ENCODE measurements at places on chromosomes 2 and 18. TPM values are rescaled to one million over a fixed set of nuclear protein-coding genes. Genes with fewer than 3 reads are reported as not detected.
A peak's percentile ranks its signal among the peaks of the same experiment; 100 is the strongest.

MPHOSPH10 gene
- 17.2 TPM for total RNA-seq

CNGA3 gene
- not detected for total RNA-seq

KRTCAP3 gene
- not detected for total RNA-seq

NGEF gene
- total RNA-seq: 3.6 TPM

EMILIN2 gene
- 22.6 TPM for total RNA-seq

SCYGR2 gene
- not detected for total RNA-seq

FASTKD2 gene
- 32.6 TPM for total RNA-seq

C2orf80 gene
- total RNA-seq: not detected

DNA sequence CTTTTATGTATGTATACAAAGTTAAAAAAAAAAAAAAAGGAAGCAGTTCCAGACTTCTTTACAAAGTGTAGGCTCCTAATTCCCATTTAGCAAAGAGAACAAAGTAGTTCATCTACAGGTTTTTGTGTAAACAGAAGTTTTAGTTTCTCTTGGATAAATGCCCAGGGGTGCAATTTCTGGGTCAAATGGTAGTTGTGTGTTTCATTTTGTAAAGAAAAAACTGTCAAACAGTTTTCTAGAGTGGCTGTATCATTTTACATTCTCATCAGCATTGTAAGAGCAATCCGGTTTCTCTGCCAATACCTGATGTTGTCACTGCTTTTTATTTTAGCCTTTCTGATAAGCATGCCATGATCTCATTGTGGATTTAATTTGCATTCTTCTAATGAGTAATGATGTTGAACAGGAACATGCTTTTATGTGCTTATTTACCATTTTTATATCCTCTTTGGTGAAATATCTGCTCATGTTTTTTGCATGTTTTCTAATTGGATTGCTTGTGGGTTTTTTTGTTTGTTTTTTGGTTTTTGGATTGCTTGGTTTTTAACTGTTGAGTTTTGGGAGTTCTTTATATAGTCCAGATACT, 16.6 kb upstream of the PSME4 start:
- DNase-seq: no peak
- H3K36me3 ChIP-seq: no peaks in the 10 kb centered on the region
- no peaks in the 10 kb centered on the region for H3K27me3 ChIP-seq
- peaks cover 22% of the 10 kb centered on the region for H3K4me1 ChIP-seq

GRCh38 chr2:190535586-190535985, 1.1 kb upstream of the NEMP2 start:
- H3K4me1 ChIP-seq: peaks cover 28% of the 10 kb centered on the region
- no peaks in the 10 kb centered on the region for H3K36me3 ChIP-seq
- H3K4me3 ChIP-seq: peak overlapping the region; percentile 76

DNA sequence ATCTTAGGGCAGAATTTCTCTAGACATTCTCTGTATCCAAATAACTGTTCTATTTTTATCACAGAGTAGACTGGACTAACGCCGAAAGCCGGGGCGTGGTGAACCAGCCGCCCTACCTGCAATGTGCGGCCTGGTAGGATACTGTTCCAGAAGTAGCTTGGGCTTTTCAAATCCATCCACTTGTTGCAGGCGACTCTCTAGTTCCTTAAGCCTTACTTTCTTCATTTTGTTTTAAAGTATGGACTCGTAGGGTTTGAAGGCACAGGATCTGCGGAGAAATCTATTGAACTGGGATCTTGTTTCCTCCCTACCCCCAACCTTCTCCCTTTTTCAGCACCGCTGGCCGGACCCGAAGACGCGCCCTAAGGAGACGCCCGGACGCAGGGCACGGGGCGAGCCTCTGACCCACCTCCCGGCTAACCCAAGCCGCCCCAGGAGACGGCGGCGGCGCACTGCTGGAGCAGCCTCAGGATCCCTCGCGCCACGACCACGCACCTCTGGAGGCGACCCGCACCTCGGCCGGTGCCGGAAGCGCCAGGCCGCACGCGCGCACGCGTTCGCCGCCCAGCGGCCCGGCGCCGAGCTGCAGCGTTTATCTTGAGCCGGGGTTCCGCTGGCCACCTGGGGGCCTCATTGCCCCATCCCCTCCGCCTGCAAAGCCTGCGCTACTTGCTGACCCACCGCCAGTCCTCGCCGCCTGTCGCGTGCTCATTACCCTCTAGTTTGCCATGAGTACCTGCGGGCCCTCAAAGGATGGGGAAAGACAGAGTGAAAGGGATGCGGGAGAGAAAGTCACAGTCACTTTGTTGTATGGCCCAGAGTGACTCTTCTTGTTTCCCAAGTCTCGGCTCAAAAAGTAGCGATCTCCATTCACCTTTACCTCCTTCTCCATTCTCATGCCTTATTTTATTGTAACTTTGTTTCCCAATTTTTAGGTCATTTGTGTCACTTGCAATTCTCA, at the start of gene METTL5:
Gene METTL5, minus strand, starts transcription at position 533 of the 961 bp plus-strand sequence. Its CDS starts 308 bp downstream, at position 225.
- DNase-seq: peak; percentile 15
- H3K27ac ChIP-seq: peak within 1 kb of the TSS; percentile 82
- H3K36me3 ChIP-seq: no peaks in the 10 kb centered on the region
- H3K27me3 ChIP-seq: no peaks in the 10 kb centered on the region

DNA sequence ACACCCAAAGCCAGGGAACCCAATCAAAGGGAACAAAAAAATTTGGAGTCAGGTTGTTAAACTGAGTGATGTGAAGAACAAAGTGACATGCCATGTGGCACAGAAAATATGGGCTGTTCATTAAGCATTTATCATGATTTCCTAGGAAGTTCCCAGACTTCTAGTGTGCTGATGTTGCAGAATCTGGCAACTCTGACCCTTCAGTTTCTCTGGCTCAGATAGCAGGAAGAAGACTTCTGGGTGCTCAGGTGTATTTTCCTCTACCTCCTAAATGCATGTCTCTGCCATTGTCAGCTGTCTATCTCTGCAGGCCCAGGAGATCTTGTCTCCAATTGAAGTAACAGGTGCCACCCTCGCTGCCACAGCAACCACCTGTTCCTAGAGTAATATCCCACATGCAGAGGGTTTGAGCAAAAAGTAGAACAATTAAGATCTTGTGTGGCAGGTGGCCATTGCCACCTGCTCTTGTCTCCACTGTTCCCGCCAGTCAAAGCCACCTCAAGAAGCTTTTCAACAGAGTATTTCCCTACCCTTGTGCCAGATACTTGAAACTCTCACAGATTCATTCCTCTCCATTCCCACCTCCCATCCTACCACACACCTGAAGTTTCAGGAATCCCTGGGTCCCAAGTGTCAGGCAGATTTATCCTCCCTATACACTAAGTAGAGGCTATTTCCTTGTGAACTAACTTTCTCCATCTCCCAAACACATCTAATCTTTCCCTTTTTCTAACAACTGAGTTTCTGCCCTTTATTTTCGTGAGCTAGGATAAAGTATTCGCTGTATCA, 533.7 kb upstream of the CHAC2 start:
- no peak overlapping the region for H3K4me3 ChIP-seq
- H3K27me3 ChIP-seq: no peaks in the 10 kb centered on the region
- H3K27ac ChIP-seq: no peak overlapping the region

- peaks cover 20% of the 10 kb centered on the region for H3K4me1 ChIP-seq
- peak overlapping the region; percentile 44 for H3K27ac ChIP-seq
- no peak overlapping the region for H3K4me3 ChIP-seq
- H3K27me3 ChIP-seq: no peaks in the 10 kb centered on the region
- H3K36me3 ChIP-seq: no peaks in the 10 kb centered on the region
Observed at GRCh38 chr2:129301431-129301913, 678.0 kb upstream of the RAB6C start.

- no peaks in the 10 kb centered on the region for H3K27me3 ChIP-seq
- H3K27ac ChIP-seq: no peak overlapping the region
- no peaks in the 10 kb centered on the region for H3K4me1 ChIP-seq
- H3K36me3 ChIP-seq: no peaks in the 10 kb centered on the region
Observed at GRCh38 chr18:60698901-60699300, 326.3 kb upstream of the MC4R start.

GRCh38 chr2:237573721-237574415, 7.5 kb downstream of the PRLH start:
- H3K27me3 ChIP-seq: no peaks in the 10 kb centered on the region
- no peak for DNase-seq
- H3K4me3 ChIP-seq: no peak overlapping the region
- H3K36me3 ChIP-seq: no peaks in the 10 kb centered on the region

GRCh38 chr18:23583071-23583865, 3.0 kb downstream of the NPC1 start:
- DNase-seq: no peak
- H3K27ac ChIP-seq: no peak overlapping the region
- no peaks in the 10 kb centered on the region for H3K27me3 ChIP-seq
- H3K4me1 ChIP-seq: peaks cover 24% of the 10 kb centered on the region
- no peaks in the 10 kb centered on the region for H3K36me3 ChIP-seq
- no peak overlapping the region for H3K4me3 ChIP-seq

DNA sequence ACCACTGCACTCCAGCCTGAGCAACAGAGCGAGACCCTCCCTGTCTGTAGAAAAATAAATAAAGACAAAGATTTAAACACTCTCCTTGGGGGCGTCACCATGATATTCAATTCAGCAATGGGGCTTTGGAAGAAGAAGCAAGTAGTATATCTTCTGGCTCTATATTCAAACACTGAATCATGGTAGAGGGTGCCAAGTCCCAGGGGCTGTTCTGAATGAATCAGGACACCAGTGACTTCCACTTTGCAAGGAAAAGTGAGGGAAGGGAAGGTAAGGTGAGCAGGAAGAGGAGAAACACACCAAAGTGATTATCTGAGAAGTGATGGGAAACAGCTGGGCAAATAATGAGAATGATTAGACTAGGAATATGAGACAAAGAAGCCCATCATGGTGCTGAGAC, 80.5 kb downstream of the AAK1 start:
- no peaks in the 10 kb centered on the region for H3K36me3 ChIP-seq
- H3K4me3 ChIP-seq: no peak overlapping the region
- peaks cover 5% of the 10 kb centered on the region for H3K4me1 ChIP-seq

GRCh38 chr2:88074854-88075292, 7.2 kb downstream of the SMYD1 start:
- no peak overlapping the region for H3K27ac ChIP-seq
- DNase-seq: no peak
- H3K36me3 ChIP-seq: no peaks in the 10 kb centered on the region
- no peaks in the 10 kb centered on the region for H3K27me3 ChIP-seq
- no peaks in the 10 kb centered on the region for H3K4me1 ChIP-seq
- H3K4me3 ChIP-seq: no peak overlapping the region

DNA sequence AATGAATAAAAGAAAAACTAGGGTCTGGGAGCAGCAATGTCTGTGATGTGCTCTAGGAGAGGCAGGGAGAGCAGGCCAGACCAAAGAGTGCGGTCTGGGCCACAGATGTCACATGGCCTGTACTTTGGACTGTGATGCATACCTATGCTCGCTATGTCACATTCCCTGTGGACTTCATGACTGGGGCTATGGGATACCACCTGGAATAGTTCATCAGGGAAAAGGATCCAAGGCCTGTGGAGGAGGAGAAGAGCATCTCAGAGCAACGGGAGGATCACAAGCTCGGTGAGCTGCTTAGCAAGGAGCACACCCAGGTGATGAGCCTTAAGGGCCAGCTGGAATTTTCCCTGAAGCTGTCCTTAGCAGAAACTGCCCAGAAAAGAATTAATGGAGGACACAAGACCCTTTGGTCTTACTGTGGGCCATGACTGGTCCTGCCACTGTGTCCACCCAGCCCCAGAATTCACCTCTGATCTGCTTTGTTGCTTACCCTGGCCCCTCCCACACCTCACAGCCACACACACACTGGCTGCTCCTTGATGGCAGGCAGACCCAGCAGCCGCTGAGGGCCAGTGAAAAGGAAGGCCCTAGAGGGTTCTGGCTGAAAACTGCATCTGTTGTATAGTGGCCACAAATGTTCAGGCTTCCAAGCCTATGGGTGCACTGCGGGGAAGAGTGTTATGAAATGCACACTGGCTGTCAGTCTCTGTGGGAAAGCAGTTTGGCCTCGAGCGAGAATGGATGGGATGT, 25.3 kb upstream of the GCC2 start:
- no peak overlapping the region for H3K4me3 ChIP-seq
- no peaks in the 10 kb centered on the region for H3K36me3 ChIP-seq
- no peaks in the 10 kb centered on the region for H3K4me1 ChIP-seq
- H3K27ac ChIP-seq: no peak overlapping the region

GRCh38 chr2:196275646-196276352, 104.4 kb upstream of the STK17B start:
- DNase-seq: no peak
- H3K4me1 ChIP-seq: peaks cover 29% of the 10 kb centered on the region
- H3K27ac ChIP-seq: no peak overlapping the region
- H3K27me3 ChIP-seq: no peaks in the 10 kb centered on the region

DNA sequence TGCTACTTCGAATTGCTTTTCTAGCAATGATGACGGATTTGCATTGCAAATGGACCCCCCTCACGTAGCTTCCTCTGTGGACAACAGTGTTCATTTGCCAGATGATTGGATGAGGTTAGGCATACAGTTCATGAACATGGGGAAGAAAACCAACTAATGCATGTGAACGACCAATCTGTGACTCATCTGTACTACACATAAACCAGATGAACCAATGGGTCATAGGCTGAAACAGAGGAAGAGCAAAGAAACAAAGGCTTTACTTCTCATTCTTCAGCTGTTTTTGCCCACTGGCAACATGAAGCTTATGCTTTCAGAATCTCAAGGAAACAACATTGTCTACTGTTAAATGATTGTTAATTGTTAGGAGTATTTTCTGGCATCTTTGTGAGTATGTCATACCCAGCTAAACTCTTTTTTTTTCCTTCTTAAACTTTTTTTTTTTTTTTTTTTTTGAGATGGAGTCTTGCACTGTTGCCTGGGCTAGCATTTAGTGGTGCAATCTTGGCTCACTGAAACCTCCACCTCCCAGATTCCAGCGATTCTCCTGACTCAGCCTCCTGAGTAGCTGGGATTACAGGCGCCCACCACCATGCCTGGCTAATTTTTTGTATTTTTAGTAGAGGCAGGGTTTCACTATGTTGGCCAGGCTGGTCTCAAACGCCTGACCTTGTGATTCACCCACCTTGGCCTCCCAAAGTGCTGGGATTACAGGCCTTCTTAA, 35.5 kb downstream of the EFEMP1 start:
- DNase-seq: no peak
- H3K4me1 ChIP-seq: peaks cover 68% of the 10 kb centered on the region
- no peaks in the 10 kb centered on the region for H3K36me3 ChIP-seq
- H3K4me3 ChIP-seq: no peak overlapping the region
- H3K27me3 ChIP-seq: no peaks in the 10 kb centered on the region

DNA sequence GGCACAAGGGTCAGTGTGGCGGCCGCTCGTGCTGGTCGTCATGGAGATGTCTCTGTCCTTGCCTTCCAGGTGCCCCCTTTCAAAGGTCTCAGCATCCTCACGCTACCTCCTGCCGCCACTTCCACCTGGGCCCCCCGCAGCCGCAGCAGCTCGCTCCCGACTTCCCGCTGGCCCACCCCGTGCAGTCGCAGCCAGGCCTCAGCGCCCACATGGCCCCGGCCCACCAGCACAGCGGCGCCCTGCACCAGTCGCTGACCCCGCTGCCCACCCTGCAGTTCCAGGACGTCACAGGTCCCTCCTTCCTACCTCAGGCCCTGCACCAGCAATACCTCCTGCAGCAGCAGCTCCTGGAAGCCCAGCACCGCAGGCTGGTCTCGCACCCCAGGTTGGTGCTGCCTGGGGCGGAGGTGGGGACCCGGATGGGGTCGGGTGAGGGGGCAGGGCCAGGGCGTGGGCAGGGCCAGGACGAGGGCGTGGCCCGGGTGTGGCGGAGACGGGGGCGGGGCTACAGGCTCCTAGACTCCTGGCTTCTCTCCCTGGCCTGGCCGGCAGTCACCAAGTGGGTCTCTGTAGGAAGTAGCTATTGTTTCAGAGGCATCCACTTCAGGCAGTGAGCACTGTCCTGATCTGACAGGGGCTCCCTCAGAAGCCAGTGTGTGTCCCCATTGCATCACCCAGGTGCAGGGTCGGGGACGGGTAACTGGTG, 223.7 kb downstream of the LOXHD1 start:
- no peaks in the 10 kb centered on the region for H3K27me3 ChIP-seq
- no peak for DNase-seq
- no peak overlapping the region for H3K4me3 ChIP-seq
- H3K27ac ChIP-seq: no peak overlapping the region
- no peaks in the 10 kb centered on the region for H3K36me3 ChIP-seq

Data from thoracic aorta (tissue), 2 donors.